ENCODE measurements at places on chromosomes 2 and 18.
A peak's percentile ranks its signal among the peaks of the same experiment; 100 is the strongest.

- H3K27me3 ChIP-seq, result peaks cover 39% of the 10 kb centered on the region
- no peak overlapping the region for H3K4me3 ChIP-seq
- peak; percentile 50 for ATAC-seq
- no peaks in the 10 kb centered on the region for H3K36me3 ChIP-seq
These were observed 67.6 kb upstream of the RBBP8 start for GRCh38 chr18:22865354-22866116.

DNA sequence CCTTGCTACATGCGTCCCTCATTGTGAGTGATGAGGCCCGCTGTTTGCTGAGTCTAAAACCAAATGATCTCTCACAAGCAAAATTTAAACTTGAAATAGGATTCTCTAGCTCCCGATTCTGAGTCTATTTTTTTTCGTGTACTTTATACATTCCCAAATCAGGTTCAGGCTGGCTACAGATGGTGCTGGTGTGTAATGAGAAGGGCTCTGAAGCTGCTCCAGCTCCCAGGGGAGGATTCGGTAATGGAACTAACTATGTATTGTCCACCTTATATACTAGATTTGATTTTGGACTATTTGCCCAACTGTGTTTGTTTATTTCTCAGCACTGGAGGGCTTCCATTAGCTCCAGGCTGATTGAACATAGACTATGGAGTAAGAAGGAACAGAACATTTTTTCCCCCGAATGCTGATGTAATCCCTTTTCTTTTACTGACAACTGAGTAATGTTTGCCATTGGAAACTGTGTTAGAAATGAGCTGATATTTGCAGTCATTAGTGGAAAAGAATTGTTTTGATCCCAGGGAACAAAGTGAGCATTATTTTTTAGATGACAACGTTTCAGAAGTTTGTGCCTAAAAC is 274.0 kb upstream of the FIGN start:
- H3K27ac ChIP-seq, result no peak overlapping the region
- H3K27me3 ChIP-seq, result no peaks in the 10 kb centered on the region
- H3K36me3 ChIP-seq, result no peaks in the 10 kb centered on the region
- no peak overlapping the region for H3K4me3 ChIP-seq
- ATAC-seq, result no peak

- H3K36me3 ChIP-seq, result no peaks in the 10 kb centered on the region
- H3K27ac ChIP-seq, result no peak overlapping the region
- no peak overlapping the region for H3K4me3 ChIP-seq
- H3K4me1 ChIP-seq, result no peaks in the 10 kb centered on the region
- peaks cover 11% of the 10 kb centered on the region for H3K27me3 ChIP-seq
These were observed 125.4 kb downstream of the CELF4 start for GRCh38 chr18:37440206-37440605.

GRCh38 chr2:85255813-85256594 is 71.8 kb downstream of the TGOLN2 start:
- H3K27me3 ChIP-seq, result no peaks in the 10 kb centered on the region
- ATAC-seq, result no peak
- H3K4me3 ChIP-seq, result no peak overlapping the region
- no peaks in the 10 kb centered on the region for H3K36me3 ChIP-seq
- no peak overlapping the region for H3K27ac ChIP-seq

- no peak overlapping the region for H3K4me3 ChIP-seq
- no peak for ATAC-seq
- H3K4me1 ChIP-seq, result no peaks in the 10 kb centered on the region
- no peaks in the 10 kb centered on the region for H3K36me3 ChIP-seq
- H3K27ac ChIP-seq, result no peak overlapping the region
These were observed 364.8 kb upstream of the MEIS1 start for GRCh38 chr2:66069937-66070720.

DNA sequence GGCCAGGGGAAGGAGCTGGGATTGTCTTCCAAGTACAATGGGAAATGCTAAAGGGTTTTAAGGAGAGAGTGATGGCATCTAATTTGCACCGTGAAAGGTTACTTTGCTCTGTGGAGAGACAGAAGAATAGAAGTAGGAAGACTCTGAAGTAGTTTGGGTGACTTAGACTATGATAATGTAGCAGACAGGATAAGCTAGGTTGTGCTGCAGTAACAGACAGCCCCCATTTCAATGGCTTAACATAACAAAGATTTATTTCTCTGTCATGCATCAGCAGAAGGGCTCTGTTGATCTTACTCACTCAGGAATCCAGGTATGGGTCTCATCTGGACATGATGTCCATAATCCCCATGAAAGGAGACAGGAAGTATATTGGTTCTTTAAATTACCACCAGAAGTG is 26.4 kb downstream of the GNLY start:
- H3K27ac ChIP-seq, result no peak overlapping the region
- H3K4me3 ChIP-seq, result no peak overlapping the region
- peaks cover 10% of the 10 kb centered on the region for H3K27me3 ChIP-seq
- no peak for ATAC-seq
- no peaks in the 10 kb centered on the region for H3K36me3 ChIP-seq

DNA sequence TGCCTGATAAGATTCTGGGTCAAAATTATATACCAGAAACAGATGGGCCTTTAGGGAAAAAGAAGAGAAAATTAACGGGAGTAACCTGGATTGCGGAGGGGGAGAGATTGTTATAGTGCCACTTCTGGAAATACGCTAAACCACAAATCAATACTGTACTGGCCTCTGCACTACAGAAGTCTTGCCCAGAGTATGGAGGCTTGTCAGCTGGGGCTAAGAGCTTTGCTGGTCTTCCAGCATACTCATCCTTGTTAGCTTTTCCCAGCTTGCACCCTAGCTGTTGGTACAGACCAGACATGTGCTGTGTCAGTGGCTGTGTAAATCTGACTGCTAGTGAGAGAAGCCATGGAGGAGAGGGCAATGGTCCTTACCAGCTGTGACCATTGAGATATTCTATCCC is 8.9 kb downstream of the AGBL5 start:
- ATAC-seq, result no peak
- H3K27me3 ChIP-seq, result no peaks in the 10 kb centered on the region
- peaks cover 80% of the 10 kb centered on the region for H3K36me3 ChIP-seq
- H3K27ac ChIP-seq, result no peak overlapping the region
- peaks cover 10% of the 10 kb centered on the region for H3K4me1 ChIP-seq

DNA sequence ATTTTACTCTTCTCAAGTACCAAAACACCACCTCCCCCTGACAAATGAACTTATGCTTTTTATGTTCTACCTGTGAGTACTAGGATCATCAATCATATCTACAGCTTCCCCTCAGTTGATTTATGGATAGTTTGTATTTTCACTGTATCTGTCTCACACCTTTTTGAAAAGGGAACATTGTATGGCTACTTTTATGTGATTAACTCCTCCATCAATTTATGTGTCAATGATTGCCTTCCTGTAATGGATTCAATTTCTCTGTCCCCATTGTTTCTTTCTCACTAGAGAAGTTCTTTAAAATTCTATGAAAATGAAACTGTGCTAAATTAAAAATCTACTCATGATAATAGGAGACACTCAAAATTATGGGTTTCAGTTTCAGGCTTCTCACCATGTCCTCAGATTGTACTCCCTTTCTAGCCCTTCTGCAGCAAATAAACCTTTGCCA is 935.0 kb downstream of the TRIB2 start:
- no peak overlapping the region for H3K27ac ChIP-seq
- no peak for ATAC-seq
- no peaks in the 10 kb centered on the region for H3K27me3 ChIP-seq

DNA sequence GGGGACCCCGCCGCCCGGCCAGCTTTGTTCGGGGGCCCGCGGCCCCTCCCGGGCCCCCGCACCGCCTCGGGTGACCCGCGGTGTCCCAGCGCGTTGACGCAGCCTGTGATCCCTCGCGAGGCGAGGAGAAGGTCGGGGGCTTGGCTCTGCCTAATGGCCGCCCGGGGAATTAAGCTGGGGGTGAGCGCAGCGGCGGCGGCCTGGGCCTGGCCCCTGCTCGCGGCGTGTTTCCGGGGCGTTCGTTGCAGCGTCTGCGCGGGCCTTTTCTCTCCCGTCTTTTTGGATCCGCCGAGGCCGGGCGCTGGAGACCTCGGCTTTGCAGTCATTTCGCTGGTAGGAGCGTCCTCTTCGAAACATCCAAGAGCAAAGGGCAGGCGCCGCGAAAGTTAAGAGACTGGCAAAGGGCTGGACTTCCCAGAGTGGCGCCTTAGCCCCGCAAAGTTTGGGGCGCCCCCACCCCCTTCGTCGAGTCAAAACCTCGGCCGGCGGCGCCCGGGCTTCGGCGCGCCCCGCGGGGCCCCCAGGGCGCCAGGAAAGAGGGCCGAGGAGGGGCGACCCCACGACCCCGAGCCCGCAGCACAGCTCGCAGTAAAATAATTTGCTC is 1.3 kb downstream of the SALL3 start:
- peaks cover 62% of the 10 kb centered on the region for H3K27me3 ChIP-seq
- no peak overlapping the region for H3K4me3 ChIP-seq
- no peak overlapping the region for H3K27ac ChIP-seq
- no peak for ATAC-seq

- no peak overlapping the region for H3K4me3 ChIP-seq
- H3K27me3 ChIP-seq, result no peaks in the 10 kb centered on the region
- H3K36me3 ChIP-seq, result no peaks in the 10 kb centered on the region
- H3K4me1 ChIP-seq, result no peaks in the 10 kb centered on the region
These were observed 119.6 kb upstream of the DTNA start for GRCh38 chr18:34590503-34590902.

DNA sequence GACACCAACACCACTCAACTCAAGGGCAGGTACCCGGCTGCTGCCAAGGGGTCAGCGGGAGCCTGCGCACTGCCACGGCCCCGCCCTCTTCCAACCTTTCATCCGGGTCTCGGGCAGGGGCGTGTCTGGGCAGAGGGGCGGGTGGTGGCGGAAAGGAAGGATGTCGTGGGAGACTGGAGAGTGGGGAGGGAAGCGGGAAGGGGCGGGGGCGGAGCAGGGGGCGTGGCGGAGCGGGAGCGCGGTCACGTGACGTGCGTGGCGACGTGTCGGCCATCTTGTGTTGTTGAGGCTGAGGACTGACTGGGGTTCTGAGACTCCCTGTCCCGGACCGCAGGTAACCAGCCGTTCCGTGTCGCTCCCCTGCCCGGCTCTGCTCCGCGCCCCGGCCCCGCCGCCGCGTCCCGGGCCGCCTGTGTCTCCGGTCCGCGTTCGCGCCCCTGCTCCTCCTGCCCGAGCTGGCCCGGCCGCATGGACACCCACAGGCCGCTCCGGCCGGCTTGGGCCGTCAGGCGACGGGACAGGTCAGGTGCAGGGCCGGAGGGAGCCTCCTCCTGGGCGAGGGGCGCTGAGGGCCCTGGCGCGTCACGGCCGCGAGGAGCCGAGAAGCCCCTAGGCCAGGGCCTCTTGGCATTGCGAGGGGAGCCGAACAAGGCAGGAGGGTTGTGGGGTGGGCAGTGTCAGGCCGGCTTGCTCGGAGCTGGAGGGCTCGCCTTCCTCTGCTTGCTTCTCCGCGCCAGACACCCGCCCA is at the start of gene GIGYF2:
Gene GIGYF2, plus strand, starts transcription at position 273 of the 748 bp plus-strand sequence. CDS start 37,867 bp downstream, outside the sequence.
- peak; percentile 96 for ATAC-seq
- H3K4me3 ChIP-seq, result peak within 1 kb of the TSS; percentile 98
- H3K27me3 ChIP-seq, result no peaks in the 10 kb centered on the region

- no peak overlapping the region for H3K27ac ChIP-seq
- H3K36me3 ChIP-seq, result peaks cover 31% of the 10 kb centered on the region
- H3K4me3 ChIP-seq, result no peak overlapping the region
These were observed 130.6 kb downstream of the THADA start for GRCh38 chr2:43465234-43465633.

GRCh38 chr2:186098821-186099220 is 360.2 kb downstream of the FSIP2 start:
- no peak for ATAC-seq
- no peaks in the 10 kb centered on the region for H3K27me3 ChIP-seq
- H3K4me3 ChIP-seq, result no peak overlapping the region
- H3K27ac ChIP-seq, result no peak overlapping the region
- no peaks in the 10 kb centered on the region for H3K4me1 ChIP-seq

DNA sequence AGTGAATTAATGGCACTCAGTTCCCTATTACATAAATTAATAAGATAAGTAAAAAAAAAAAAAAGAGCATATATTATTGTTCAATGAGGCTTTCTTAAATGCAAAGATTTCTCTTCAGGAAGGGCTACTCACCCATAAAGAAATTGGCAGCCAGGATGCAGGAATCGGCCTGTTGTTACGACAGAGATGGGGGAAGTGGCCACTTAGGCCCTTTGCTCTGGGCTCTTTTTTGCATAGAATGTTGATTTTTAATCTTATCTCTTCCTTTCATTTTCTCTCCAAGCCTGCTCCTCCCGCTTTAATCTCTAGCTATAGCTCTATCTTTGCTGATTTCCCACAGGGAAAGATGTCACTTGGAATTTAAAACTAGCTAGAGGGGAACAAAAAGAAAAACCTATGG is 391.8 kb upstream of the CRIM1 start:
- H3K36me3 ChIP-seq, result no peaks in the 10 kb centered on the region
- H3K4me3 ChIP-seq, result no peak overlapping the region
- H3K27ac ChIP-seq, result no peak overlapping the region
- no peaks in the 10 kb centered on the region for H3K4me1 ChIP-seq
- ATAC-seq, result no peak

DNA sequence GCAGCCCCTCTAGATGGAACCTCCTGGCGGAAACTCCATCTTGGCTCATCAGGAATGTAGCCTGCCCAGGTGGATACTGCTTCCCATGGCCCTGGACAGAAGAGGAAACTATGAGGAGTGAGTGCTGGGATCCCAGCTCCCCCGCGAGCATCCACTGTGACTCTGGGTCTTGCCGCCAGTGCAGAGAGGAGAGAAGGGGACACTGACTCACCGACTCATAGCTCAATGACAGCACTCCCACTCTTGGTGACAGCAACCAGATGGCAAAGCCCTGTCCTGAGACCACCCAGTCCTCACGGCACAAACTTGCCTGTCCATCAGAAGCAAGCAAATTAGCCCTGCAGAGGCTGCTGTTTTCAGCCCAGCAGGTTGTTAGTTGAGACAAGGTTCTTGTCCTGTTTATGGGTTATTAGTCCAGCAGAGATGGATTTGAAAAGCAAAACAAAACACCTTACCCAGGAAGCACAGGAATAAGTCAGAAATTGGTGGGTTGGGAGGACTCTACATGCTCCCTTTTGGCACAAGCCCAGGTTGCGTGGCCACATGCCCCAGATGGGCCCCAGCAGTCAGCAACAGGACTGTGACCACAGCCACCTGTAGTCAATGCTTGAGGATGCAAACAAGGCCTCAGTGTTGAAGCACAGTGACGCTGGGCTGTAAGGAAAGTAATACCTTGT is 111.5 kb upstream of the GLI2 start:
- H3K27ac ChIP-seq, result no peak overlapping the region
- no peak for ATAC-seq
- no peak overlapping the region for H3K4me3 ChIP-seq
